ENCODE measurements at places on chromosomes 5 and 9. TPM values are rescaled to one million over a fixed set of nuclear protein-coding genes. Genes with fewer than 3 reads are reported as not detected.

DNA sequence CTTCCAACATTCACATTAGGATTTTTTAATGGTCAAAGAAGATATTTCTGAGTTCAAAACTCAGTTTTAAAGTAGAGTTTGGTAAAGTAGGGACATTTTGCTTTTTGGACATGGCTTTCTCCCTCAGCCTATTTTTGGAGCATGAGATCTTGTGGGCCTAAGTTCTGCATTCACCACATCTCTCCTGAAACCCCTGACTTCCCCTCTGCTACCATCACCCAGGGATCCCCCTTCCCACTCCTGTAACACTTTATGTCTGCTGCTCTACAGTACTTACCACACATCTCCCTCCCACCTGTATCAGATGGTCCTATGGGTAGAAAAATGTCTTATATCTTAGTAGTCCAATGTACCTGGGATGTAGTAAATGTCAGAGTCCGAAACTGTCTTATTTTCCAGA is 48.2 kb upstream of the JAK2 start:
- no peaks in the 10 kb centered on the region for H3K27me3 ChIP-seq
- no peak overlapping the region for H3K4me3 ChIP-seq
- H3K4me1 ChIP-seq = peaks cover 40% of the 10 kb centered on the region
- H3K36me3 ChIP-seq = no peaks in the 10 kb centered on the region

DNA sequence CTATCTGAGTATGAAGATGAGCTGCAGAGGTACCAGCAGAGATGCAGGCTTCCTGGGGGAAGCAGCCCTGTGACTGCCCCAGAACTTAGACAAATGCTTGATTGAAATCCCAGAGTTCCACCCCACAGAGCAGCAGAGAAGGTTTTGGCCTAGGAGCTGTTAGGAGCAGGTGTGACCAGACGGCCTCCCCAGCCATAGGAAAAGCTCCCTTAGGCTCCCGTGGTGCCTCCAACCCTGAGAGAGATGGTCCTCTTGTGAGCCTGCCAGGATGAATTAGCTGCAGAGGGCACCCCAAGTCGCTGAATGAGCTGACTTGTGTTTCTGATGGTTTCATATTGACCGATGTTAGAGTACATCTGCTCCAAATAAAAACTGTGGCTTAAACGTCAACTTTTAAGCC is 22.1 kb downstream of the NTRK2 start:
- no peak overlapping the region for H3K4me3 ChIP-seq
- no peaks in the 10 kb centered on the region for H3K27me3 ChIP-seq
- no peak for DNase-seq
- no peaks in the 10 kb centered on the region for H3K36me3 ChIP-seq

- DNase-seq = peak; percentile 92
- peak overlapping the region; percentile 95 for H3K27ac ChIP-seq
- H3K36me3 ChIP-seq = no peaks in the 10 kb centered on the region
- peak overlapping the region; percentile 87 for H3K4me3 ChIP-seq
- H3K4me1 ChIP-seq = peaks cover 40% of the 10 kb centered on the region
These were observed 923 bp upstream of the ZBTB5 start for GRCh38 chr9:37466037-37466709.

- no peaks in the 10 kb centered on the region for H3K27me3 ChIP-seq
- H3K27ac ChIP-seq = peak overlapping the region; percentile 51
- no peaks in the 10 kb centered on the region for H3K36me3 ChIP-seq
- no peak for DNase-seq
- no peak overlapping the region for H3K4me3 ChIP-seq
- no peaks in the 10 kb centered on the region for H3K4me1 ChIP-seq
These were observed 537 bp downstream of the MEIKIN start for GRCh38 chr5:131944702-131945550.

DNA sequence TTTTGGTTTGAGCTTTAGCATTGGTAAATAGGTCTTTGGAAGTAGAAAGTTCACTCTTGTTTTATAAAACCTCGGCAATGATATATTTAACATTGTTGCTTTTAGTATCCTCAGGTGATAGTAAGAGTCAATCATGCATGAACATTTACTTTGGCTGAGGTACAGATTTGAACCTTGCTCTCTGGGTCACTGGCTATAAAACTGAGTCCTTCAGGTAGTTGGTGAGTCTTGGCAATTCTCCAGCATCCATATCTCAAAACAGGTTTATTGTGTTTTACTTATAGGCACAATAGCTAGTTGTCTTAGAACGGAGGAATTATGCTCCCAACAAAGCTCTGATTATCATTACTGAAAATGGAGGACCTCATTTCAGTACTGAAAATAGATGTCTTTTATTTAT is 75.1 kb downstream of the MAT2B start:
- no peaks in the 10 kb centered on the region for H3K36me3 ChIP-seq
- no peak overlapping the region for H3K4me3 ChIP-seq
- no peaks in the 10 kb centered on the region for H3K4me1 ChIP-seq
- no peak for DNase-seq
- no peaks in the 10 kb centered on the region for H3K27me3 ChIP-seq
- H3K27ac ChIP-seq = no peak overlapping the region

DNA sequence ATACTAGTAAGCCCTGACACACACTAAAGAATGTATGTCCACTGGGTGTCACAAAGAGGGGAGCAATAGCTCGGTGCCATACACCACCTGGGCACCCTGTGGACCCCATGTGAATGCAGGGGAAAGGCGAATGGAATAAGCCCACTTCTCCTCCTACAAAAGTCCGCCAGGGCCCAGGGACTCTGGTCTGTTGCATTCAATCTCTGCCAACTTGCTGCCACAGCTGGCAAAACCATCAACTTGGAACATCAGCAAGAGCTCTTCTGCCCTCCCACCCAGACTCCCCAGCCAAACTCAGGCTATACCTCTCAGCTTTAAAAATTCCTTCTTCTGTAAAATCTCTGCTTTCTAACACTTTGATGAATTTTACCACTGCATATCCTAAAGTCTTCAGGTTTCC is 54.5 kb downstream of the PFDN1 start:
- H3K36me3 ChIP-seq = peaks cover 60% of the 10 kb centered on the region
- H3K4me3 ChIP-seq = no peak overlapping the region
- no peaks in the 10 kb centered on the region for H3K27me3 ChIP-seq
- H3K4me1 ChIP-seq = peaks cover 61% of the 10 kb centered on the region
- no peak for DNase-seq

- H3K27me3 ChIP-seq = no peaks in the 10 kb centered on the region
- DNase-seq = no peak
- H3K4me1 ChIP-seq = no peaks in the 10 kb centered on the region
- H3K4me3 ChIP-seq = no peak overlapping the region
- no peak overlapping the region for H3K27ac ChIP-seq
These were observed 59.6 kb upstream of the ADAMTS19 start for GRCh38 chr5:129400395-129400983.

PRSS3 gene
- not detected for total RNA-seq
